ENCODE measurements at places on chromosomes 12 and 14.

GRCh38 chr12:90261283-90261682 lies 552.6 kb upstream of the ATP2B1 start:
- DNase-seq = no peak

DNA sequence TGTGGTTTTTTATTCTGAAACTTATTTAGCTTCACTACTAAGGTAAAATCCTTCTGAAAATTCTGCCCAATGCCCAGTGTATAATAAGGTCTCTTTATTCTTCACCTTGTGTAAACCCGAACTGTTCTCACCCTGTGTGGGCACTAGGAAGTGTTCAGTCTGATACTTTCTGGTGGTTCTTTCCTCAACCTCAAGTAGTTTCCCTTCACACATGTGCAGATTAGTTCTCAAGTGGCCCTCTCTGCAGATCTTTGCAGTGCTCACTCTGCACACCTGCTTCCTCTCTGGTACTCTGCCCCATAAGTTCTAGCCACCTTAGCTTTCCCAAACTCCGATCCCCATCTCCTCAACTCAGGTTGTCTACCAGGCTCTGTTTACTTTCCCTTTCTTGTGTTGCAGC lies 61.6 kb downstream of the RAD51B start:
- DNase-seq = no peak

- no peak for DNase-seq
Measured at GRCh38 chr14:73243341-73243740, 6.0 kb downstream of the PAPLN start.

DNA sequence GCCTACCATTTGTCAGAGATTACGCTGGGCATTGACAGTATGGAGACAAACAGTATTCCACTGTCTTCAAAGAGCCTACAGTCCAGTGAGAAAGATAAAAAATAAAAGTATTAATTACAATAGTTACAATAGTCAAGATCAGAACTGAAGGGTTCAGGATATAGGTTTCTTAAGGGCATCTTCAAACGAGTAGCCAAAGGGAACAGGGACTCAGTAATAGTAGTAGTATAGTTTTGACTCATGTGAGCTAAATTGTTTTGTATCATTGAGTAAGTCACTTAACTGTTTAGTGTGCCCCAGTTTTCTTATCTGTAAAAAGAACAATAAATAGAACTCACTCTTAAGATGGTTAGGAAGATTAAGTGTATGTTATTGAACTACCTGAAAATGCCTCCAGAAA lies 123.6 kb downstream of the METTL25 start:
- DNase-seq = no peak

DNA sequence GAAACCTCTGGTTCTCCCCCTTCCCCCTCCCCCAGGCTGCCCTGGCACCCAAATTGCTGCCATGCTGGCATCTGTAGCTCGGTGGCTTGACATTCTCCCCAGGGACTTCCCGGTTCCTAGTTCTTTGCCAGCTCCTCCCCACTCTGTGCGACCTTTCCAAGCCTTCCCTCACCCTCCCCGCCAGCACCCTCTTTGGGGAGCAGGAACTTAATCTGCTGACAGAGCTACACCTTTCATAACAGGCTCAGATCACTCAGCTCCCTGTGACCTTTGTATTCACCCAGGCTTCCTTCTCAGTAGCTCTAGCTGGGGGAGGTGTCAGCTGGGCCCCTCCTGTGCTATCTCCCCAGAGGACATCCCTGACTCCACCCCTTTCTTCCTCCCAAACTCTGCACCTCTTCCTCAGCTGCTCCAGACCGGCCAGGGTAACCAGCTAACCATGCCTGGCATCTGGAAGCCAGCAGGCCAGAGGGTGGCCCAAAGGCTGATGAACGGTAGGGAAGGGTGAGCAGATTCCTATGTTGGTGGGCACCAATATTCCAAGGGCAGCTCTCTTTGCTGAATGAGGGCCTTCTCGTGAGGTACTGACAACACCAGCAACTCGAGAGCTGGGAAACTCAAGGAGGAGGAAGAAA lies 1.8 kb upstream of the COX14 start:
- DNase-seq = no peak

- DNase-seq = no peak
Measured at GRCh38 chr14:32821964-32822653, 116.6 kb upstream of the NPAS3 start.

DNA sequence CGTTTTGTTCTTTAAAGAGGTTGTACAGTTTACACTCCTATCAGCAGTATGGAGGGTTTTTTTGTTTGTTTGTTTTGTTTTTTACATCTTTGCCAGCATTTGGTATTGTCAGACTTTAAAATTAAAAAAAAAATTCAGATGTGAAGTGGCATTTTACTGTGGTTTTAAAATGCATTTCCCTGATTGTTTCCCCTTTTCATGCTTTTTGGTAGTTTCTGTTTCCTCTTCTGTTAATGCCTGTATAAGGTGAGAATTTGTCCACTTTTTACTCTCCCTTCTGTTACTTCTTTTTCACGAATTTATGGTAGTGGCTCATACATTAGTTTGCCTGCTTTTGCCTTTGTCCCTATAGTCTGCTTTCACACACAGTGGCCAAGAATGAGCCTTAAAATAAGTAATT lies 36.6 kb downstream of the MNAT1 start:
- DNase-seq = no peak

- no peak for DNase-seq
Measured at GRCh38 chr14:105273062-105273461, 24.7 kb downstream of the BTBD6 start.

DNA sequence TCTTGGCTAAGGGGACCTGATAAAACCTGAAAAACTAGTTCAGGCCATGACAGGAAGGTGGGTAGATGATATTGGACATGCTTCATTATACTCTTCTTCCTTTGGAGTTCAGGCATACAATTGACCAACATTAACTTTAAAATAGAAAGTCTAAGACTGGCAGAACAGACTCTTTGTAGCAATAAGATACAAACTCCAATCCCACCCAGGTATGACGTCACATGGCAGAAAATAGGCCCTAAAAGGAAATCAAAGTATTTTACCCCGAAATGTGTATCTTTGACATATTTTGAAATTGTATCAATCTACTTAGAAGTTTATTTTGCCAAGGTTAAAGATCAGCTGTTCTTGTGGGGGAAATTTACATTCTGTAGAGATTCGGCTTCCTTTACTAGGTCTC lies 198.1 kb upstream of the LRIG3 start:
- no peak for DNase-seq

DNA sequence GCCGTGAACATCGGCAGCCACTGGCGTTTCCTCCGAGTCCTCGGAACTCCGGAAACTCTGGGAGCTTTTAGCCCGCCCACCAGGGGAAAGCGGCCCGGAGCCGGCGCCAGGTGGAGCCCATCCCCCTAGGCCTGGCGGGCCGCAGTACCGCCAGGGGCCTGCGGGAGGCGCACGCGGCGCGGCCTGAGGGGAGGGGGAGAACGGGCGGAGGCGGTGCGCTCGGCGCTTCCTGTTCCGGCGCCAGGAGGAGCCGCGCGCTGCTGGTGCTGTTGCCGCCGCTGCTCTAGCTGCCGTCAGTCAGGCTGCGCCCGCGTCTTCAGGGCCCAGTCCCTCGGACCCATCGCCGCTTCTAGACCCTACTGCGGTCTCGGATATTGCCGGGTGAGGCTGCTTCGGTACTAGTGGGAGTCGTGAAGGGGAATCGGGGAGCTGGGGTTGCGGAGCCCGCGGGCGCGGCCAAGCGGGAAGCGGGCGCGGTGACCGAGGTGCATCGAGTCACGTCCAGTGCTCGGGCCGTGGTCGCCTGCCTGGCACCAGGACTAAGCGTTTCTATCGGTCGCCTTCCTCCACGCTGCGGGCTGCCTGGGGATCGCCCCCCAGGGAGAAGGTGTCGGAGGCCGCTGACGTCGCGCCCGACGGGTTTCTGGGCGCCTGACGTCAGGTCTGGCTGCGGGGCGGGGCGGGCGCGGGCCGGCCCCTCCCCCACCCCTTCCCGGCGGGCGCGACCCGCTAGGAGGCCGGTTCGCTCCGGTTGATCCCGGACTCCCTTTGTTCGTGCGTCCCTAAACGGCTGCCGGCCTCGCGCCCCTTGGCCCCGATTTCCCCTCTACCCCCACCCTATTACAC lies at the start of gene MAPK1IP1L:
Gene MAPK1IP1L (plus strand): TSS at position 225 of the 846 bp plus-strand sequence. CDS start 10,037 bp downstream, outside the sequence.
- peak; percentile 47 for DNase-seq

GRCh38 chr12:41188058-41188840 lies at the start of gene PDZRN4:
PDZRN4 (plus strand) TSS chr12:41188320.
- no peak for DNase-seq

GRCh38 chr14:23299211-23299957 lies 3.3 kb downstream of the PPP1R3E start:
- DNase-seq = no peak

DNA sequence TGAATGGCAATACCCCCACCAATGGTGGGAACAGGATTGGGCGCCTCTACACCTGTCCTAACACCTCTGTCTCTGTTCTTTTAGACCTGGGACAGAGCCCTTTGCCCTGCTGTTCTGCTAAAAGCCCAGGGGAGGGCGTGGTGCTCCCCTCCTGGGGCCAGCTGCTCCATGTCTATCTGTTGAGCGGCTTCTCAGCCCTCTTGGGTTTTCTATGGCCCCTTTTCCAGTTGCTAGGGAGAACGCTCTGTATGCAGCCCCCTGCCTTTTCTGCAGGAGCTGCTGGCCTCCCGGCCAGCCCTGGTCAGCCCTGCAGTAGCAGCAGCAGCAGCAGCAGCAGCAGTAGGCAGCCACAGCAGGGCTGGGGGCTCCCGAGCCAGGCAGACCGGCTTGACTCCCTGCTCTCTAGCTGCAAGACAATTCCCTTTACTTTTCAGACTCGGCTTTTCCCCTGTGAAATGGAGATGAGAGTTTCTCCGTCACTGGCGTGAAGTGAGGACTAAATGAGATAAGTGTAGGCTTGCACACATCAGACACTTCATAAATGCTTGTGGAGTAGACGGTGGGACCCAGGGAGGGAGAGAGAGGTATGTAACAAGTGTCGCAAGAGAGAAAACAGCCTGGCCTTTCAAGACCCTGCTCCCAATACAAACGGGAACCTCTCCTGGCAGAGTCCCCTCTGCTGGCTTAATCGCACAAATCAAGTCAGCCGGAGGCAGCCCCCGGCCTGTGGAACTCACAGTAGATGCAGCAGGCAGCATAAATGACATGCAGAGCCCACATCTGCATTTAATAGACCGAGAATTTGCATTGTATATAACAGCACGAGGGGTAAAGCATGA lies 1.0 kb downstream of the RTL1 start:
- DNase-seq = no peak

DNA sequence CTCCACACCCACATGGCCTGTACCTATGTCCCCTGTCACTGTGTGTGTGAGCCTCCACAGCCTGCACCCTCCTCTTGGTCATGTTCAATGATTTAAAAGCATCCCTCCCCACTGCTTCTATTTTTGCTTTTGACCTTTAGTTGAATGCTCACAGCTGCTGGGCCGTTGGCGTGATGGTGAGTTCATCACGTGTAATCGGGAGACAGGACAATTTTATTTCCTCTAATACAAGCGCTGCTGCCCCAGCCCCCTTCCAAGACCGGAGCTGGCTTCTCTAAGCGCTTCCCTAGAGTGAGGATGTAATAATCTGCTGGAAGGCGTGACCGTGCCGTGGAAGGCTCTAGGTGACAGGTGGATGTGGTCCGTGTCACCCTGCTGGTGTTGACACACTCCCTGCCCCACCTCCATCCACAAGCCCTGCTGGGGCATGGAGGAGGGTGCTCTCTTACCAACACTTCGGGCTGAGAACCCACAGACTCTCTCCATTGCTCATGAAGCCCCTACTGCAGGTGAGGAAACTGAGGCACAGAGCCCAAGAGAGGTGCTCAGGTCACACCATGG lies 25.4 kb downstream of the CCDC85C start:
- DNase-seq = no peak

- DNase-seq = no peak
Measured at GRCh38 chr14:103142026-103142425, 18.8 kb downstream of the TNFAIP2 start.

GRCh38 chr14:20626274-20626673 lies 15.2 kb downstream of the OR6S1 start:
- no peak for DNase-seq

DNA sequence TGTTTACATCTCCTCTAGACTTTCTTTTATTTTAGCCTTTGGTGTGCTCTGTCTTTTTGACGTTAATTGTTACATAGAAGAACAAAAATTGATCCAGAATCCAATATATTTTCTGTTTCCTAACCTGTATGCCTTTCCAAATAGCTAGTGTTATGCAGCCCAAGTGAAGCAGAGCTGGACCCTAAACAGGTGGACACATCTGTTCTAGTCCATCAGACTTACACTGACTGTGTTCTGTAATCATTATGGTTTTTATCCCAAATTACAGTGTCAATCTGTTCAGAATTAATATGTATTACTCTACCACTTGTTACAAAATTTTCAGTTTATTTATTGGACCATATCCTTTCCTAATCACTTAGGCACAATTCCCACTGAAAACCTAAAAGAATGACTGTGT lies 176.8 kb upstream of the FOXG1 start:
- DNase-seq = no peak

DNA sequence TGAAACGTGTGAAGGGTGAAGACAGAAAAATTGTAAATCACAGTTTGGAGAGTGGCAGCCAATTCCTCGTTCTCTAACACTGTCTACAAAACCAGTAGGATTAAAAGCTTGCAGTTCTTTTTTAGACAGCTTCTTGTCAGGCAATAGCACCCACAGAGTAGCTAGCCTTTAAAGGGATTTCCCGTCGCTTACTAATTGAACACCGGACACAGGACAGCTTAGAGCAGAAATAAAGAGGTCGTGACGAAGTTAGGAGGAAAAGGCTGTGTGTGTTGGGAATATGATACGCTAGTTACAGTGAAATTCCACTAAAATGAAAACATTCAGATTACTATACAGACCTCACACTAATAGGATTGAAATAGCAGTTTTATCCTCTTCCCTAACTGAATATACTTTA lies 149.1 kb upstream of the FLRT2 start:
- DNase-seq = no peak

GRCh38 chr12:66011731-66012130 lies 118.8 kb downstream of the LLPH start:
- DNase-seq = no peak

DNA sequence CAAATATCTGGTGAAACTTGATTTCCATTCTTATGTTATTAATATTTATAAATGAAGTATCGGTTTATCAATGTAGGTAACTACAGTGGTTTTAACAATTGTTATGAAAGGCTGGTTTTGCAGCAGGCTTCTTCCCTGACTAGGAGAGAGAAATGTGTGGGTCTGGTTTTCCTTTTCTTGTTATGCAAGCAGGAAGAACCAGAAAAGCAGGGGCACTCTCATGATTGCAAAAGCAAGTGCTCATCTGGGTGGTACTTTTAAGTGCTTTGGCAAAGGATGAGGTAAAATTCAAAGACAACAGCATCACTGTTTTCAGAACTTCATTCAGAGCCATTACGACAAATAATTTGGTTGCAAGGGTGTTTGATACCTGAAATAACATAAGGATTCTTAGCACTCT lies 105.6 kb downstream of the PTPRO start:
- DNase-seq = no peak

- no peak for DNase-seq
Measured at GRCh38 chr14:60721326-60722106, 2.6 kb downstream of the SIX4 start.

GRCh38 chr14:96264853-96265252 lies 8.8 kb downstream of the BDKRB1 start:
- DNase-seq = no peak

GRCh38 chr12:31205054-31205453 lies 120.9 kb downstream of the SINHCAF start:
- DNase-seq = peak; percentile 9

- no peak for DNase-seq
Measured at GRCh38 chr14:85501751-85502150, 28.2 kb upstream of the FLRT2 start.

- DNase-seq = no peak
Measured at GRCh38 chr12:57175428-57176138, 28.2 kb upstream of the LRP1-AS start.

All from BJ (cell line).